Thyroid gland (tissue), 4 donors: ENCODE measurements at places on chromosomes 1 and 21.

GRCh38 chr1:184624051-184624450 lies 130.6 kb downstream of the EDEM3 start:
- no peak for DNase-seq

GRCh38 chr1:156648951-156649350 lies 7.0 kb downstream of the BCAN start:
- DNase-seq: no peak

- DNase-seq: no peak
These were observed 89.0 kb downstream of the URB2 start for GRCh38 chr1:229714964-229715603.

DNA sequence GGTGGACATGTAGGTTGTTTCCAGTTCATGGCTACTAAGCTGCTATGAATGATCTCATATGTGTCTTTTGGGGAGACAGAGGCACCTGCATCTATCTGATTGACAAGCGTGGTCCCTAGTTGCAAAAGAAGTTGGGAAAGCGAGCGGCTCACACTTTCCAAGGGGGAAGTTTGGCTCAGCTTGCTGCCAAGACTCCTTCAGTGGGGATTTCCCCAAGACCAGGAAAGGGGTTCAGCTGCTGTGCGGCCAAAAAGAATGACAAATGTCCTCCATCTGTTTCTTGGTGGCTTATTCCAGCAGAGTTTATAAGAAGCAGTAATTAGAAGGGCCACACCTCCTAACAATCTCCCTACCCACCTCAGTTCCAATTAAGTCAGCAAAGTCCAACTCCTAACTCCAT lies 128.5 kb upstream of the GALNT2 start:
- no peak for DNase-seq

DNA sequence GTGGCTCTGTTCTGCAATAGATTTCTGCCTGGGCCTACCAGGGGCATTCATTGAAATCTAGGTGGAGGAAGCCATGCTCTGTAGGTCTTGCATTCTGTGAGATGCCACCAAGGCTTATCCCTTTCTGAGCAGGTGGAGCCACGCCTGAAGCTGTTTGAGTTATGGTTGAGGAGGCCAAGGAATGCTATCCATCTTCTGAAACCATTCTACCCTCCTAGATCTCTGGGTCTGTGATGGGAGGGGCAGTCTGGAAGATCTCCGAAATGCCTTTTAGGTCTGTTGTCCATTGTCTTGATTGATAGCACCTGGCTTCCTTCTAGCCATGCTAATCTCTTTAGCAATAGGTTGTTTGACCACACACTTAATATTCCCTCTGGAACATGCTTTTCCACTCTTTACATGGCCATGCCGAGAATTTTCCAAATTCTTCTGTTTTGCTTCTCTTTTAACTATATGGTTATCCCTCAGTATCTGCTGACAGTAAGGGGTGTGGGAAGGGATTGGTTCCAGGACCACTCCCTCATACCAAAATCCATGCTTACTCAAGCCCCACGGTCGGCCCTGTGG lies 45.2 kb downstream of the AK4 start:
- no peak for DNase-seq
